NCI-H1092 (cell line): ENCODE measurements at places on chromosomes 3 and 15.

- DNase-seq: no peak
These were observed 111.2 kb downstream of the APBA2 start for GRCh38 chr15:28996953-28997352.

DNA sequence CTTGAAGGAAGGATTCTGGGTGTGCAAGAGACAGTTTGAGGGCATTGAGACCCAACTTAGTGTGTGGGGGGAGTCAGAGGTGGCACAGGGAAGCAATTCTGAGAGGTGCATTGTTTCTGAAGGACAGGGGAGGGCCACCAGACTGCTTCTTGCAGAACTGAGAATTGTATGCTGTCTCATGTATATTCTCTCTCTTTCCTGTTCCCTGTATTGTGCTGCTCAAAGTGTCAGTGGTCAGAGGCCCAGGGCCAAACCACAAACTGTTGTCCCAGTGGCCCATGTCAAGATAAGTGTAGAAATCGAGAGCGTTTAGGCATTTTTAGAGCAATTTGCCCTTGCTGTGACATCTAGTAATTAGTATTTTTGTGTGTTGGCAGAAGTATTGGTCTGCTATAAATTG, 567.1 kb downstream of the EDEM1 start:
- no peak for DNase-seq

DNA sequence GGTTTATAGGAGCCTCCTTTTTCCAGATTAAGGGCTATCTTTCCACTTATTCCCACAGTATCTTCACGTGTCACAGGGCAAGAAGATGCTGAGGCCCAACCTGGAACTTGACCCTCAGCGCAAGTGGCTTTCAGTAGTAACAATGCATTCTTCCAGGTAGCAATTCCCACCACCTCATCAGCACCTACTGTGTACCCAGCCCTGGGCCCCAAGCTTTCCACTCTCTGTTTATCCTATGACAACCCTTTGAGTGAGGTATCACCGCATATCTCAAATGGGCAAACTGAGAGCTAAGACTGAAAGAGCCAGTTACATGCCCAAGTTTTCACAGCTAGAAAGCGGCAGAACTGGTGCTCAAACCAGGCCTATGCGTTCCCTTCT, 88.2 kb downstream of the CPN2 start:
- DNase-seq: no peak

- DNase-seq: no peak
These were observed 40.9 kb downstream of the HRH1 start for GRCh38 chr3:11195201-11195600.

GRCh38 chr3:143963946-143964345, 7.7 kb upstream of the DIPK2A start:
- DNase-seq: no peak
